Skin of body (tissue), 3 donors: ENCODE measurements at places on chromosomes 16 and 17. TPM values are rescaled to one million over a fixed set of nuclear protein-coding genes. Genes with fewer than 3 reads are reported as not detected.

- no peak for DNase-seq
These were observed 40.5 kb upstream of the KCNJ2 start for GRCh38 chr17:70128727-70129238.

- DNase-seq: no peak
These were observed 16.5 kb downstream of the PHKB start for GRCh38 chr16:47477679-47478078.

GRCh38 chr17:72119873-72120641, 763 bp upstream of the SOX9 start:
- DNase-seq: no peak

Gene NAGS
- total RNA-seq: 0.49 TPM
